ENCODE measurements at places on chromosomes 12 and 14.

- DNase-seq = no peak
These were observed 206.4 kb upstream of the GRIP1 start for GRCh38 chr12:66885115-66885875.

DNA sequence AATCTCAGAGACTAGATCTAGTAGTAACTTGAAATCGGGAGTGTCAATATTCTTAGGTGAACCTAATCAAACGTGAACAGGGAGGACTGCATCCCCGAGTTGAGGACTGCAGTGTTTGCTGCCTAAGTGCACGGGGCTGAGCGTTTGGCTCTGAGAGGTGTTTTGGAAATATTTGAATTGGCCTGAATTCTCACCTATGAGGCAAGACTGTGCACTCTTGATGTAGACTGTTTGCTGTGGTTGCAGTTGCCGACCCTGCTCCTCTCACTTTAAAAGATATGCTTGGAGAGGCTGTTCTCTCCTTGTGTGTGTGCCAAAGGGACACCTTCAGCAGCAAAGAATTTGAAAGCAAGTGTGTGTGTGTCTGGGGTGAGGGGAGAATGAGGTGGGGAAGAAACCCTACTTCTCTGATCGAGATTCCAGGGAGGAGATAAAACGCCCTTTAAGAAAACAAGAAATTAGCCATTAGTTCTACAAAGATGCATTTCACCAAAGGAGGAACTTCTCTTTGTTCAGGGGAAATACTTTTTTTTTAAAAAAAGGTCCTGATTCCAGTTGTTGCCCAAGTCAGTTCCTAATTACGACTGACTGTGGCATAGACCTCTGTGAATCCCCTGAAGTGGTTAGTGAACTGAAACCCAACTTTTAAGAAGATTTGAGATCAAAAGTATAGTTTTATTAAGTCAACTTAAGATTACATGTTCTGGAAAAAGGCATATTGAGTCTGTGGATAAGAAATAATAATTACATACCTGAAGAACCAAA lies 106.6 kb downstream of the DYRK2 start:
- no peak for DNase-seq

- DNase-seq = no peak
These were observed 19.5 kb downstream of the IRF2BPL start for GRCh38 chr14:77009014-77009413.

DNA sequence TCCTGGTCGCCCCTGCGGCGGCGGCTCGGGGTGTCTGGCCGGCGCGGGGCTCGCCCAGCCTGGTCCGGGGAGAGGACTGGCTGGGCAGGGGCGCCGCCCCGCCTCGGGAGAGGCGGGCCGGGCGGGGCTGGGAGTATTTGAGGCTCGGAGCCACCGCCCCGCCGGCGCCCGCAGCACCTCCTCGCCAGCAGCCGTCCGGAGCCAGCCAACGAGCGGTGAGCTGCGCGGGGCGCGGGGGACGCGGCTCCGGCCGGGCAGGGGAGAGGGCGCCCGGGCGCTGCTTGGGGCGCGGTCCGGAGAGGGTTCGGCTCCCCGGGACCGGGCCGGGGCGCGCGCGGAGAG lies at the start of gene LGALS3:
TSS of gene LGALS3 (plus strand) at position 167 of the 342 bp plus-strand sequence. CDS start 8,122 bp downstream, outside the sequence.
- peak; percentile 63 for DNase-seq

- no peak for DNase-seq
These were observed 89.6 kb downstream of the DAAM1 start for GRCh38 chr14:59278111-59278510.

DNA sequence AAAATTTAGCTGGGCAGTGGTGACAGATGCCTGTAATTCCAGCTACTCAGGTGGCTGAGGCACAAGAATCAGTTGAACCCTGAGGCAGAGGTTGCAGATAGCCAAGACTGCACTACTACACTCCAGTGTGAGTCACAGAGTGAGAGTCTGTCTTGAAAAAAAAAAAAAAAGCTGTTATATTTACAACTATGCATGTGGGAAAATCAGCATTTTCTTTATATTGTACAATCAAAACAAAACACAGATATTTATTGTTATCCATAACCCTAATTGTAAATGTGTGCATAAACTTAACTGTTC lies 12.5 kb downstream of the C1R start:
- no peak for DNase-seq

- DNase-seq = no peak
These were observed 46.3 kb downstream of the PTPRQ start for GRCh38 chr12:80490329-80490728.

DNA sequence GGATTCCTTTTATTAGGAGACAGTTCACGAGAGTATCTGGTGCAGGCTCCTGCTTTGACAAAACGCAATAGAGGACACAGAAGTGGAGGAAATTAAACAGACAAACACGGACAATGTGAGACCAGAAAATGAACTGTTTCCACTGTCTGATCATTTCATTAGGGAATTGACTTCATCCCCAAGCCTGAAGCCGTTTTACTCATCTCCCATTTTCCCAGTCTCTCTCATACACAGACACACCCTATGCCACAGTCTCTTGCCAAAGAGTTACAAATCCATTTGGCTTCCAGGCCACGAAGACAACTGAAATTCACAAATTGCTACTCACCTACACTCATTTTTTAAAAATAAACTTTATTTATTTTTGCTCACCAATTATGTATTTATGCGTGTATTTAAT lies 1087.8 kb upstream of the TMEM132C start:
- no peak for DNase-seq

GRCh38 chr12:128612150-128612850 lies 211.5 kb downstream of the SLC15A4 start:
- DNase-seq = no peak

- DNase-seq = no peak
These were observed 59.0 kb downstream of the DENND5B start for GRCh38 chr12:31531893-31532292.

DNA sequence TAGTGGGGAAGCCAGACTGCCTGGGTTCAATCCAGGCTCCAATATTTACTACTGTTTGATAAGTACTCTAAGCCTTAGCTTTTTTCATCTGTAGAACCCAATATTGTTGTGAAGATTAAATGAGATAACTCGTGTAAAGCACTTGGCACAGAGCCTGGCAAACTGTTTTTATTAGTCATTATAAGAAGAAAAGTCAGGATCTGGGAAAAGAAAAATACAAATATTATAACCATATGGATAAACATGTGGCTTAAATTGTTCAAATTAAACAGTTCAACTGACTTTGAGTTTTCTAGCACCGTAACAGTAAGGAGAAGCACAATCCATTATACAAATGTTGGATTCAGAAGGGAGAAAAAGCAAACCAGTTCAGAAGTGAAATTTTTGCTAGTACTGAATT lies 22.0 kb upstream of the CDK17 start:
- no peak for DNase-seq

DNA sequence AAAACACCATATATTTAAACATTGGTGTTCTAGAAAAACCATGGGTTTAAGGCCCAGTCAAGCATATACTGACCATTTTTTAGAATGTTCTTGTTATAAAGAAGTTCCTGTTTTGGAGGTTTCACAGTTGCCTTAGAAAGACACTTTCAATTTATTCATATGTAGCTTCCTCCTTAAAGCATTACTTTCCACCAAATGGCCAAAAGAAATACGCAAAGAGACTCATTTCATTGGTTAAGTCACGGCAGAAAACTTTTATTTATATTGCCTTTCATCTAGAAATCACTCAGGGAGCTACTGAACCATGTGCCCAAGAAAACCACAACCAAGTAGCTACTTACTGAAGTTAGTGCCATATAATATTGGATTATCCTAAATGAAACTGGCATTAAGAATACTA lies 40.0 kb downstream of the MYBPC1 start:
- DNase-seq = no peak

DNA sequence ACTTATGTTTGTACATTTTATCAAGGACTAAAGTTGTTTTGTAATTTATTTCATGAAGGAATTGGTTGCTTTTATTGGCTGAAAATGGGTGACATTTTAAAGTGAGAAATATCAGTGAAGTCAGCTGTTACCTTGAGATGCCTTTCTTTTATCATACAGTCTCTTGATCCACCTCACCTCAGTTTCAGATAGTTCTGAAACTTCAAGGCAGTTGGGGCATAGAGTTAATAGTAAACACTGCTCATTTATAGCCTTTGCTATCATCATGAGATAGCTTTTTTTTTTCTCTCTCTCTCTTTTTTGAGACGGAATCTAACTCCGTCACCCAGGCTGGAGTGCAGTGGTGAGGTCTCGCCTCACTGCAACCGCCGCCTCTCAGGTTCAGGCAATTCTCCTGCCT lies 76.7 kb downstream of the MON2 start:
- DNase-seq = no peak

DNA sequence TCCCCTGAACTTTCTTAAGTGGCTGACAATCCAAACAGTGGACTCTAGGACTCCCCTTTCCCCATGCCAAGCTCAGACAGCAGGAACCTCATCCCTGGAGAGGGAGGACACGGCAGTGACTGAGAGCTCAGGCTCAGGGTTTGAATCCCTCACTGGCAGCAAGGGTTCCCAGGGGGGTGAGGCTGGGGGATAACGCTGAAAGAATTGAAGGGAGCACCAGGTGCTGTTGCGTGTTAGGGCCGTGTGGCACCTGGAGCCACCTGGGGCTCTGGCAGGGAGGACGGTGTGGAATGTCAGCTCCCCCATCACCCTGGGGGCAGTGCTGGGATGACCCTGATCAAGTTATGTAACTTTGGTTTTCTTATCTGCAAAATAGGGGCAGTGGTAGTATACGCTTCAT lies 40.1 kb downstream of the ANO2 start:
- DNase-seq = no peak

DNA sequence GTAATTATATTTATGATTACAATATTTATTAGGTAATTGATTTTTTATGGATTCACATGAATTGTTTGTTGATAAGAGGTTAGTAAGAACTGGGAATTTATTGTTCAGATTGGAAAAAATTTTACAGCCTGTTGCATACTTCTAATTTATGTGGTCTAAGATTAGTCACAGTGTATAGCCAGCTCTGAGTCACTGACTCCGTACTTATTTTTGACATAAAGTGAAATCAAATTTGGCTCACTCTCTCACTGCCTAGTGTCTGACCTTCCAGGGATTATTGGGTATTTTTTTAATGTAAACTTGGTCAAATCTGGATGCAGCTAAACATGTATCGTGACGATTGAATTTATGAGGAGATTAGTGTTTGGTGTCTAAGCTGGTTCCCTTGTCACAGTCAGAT lies 109.3 kb downstream of the PTPRQ start:
- no peak for DNase-seq

DNA sequence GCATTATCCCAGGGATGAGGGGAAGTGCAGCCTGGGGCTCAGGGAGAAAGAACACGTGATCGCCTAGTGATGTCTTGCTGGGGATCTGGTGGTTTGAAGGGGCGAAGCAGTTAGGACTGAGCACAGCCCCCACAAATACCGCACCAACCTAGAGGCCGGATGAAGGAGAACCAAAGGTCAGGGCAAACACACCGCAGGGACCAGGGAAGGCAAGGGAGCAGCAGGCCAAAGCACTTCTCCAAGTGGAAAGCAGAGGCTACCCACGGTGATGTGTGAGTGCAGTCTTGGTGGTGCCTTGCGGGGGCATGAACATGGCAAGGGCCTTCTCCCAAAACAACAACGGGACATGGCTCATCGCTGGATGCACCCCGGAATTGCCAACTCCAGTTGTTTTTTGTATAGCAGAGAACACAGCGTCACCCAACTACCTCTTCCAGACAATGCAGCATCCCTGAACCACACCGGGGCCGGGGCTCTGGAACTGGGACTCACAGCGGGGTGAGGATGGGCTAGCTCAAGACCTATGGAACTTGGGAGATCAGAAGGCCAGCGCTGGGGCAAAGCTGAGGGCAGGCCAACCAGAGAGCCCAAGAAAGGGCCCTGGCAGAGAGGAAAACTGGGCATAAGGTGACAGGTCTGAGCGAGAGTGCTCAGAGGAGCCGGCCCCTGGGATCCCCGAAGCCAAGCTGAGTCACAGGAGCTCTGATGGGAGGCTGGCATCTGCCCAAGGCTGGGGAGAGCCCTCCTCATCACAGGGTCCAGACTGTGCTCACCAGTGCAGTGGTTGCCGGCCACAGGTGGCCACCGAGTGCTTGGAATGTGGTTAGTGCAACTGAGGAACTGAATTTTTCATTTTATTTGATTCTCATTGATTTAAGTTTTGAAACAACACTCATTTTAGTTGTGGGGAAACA lies 11.1 kb downstream of the GALNT16 start:
- DNase-seq = no peak

GRCh38 chr12:68622250-68622649 lies 11.6 kb downstream of the RAP1B start:
- DNase-seq = no peak

DNA sequence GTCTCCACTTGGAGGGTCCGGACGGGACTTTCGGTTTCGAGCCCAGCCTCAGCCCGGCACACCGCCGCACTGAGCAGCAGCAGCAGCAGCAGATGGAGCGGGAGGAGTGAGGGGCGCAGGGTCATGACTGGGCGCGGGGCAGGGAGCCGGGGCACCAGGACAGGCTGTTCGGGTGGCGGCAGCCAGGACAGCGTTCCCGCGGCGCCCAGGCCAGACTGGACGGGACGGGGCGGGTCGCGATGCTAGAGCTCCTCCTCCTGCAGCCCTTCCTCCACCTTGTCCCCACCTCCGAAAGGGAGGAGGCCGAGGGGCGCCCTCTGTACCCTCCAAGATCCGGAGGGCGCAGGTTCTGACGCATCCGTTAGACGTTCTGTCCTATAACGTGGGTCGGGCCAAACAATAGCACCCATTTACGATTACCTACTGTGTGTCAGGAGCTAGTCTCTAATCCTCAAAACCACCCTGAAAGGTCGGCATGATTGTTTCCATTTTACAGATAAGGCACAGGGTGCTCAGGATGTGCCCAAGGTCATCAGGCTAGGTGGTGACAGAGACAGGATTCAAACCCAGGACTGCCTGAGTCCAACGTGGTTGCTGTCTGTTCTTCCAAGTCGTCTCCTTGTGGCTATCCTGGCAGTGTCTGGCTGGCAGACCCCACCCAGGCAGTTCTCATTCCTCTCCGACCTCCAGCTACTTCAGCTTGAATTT lies at the start of gene FKBP11:
TSS of gene FKBP11 (minus strand) at position 189 of the 708 bp plus-strand sequence. CDS start at position 125, 64 bp downstream.
- DNase-seq = peak; percentile 86

DNA sequence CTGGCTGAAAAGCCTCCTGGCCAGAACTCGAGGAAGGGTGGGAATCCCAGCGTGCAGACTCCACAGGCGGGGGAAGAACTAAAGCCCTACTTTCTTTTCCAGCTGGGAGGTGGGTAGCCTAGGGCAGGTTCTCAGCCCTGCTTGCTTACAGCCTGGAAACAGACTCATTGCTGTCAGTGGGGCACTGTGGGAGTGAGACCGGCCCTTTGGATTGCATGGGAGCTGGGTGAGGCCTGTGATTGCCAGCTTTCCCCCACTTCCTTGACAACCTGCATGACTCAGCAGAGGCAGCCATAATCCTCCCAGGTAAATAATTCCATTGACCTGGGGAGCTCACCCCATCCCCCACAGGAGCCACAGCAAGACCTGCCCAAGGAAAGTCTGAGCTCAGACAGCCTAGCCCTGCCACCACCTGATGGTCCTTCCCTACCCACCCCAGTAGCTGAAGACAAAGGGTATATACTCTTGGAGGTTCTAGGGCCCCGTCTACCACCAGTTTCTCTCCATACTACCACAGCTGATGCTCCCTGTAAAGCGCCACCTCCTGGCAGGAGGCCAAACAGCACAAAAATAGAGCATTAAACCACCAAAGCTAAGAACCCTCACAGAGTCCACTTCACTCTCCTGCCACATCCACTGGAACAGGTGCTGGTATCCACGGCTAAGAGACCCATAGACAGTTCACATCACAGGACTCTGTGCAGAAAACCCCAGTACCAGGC lies 294.1 kb downstream of the SEC23A start:
- DNase-seq = no peak
